ENCODE measurements at places on chromosomes 13 and 19. TPM values are rescaled to one million over a fixed set of nuclear protein-coding genes. Genes with fewer than 3 reads are reported as not detected.
A peak's percentile ranks its signal among the peaks of the same experiment; 100 is the strongest.

- DNase-seq: no peak
Observed at GRCh38 chr13:99197117-99197651, 3.5 kb upstream of the UBAC2 start.

DNA sequence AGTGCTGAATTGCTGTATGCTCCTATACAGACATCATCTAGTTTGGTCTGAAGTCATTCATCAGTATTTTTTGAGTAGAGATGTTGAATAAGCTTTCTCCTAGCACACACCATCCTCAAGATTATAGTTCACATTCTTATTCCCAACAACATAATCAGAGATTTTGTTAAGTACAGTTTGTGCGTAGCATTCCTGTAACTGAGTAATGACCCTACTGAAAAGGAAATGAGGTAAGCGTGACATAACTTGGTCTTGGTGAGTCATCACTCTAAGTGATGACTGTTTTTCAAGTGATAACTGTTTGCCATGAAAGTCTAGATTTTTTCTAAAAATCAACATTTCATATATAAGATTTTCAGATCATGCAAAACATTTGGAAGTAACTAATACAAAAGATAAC, 18.5 kb upstream of the FAM216B start:
- no peak for DNase-seq

Gene ANGPTL4
- 13.9 TPM for total RNA-seq

- DNase-seq: no peak
Observed at GRCh38 chr19:40057166-40057565, 1.1 kb upstream of the ZNF780B start.

- no peak for DNase-seq
Observed at GRCh38 chr19:9877780-9878510, 42.8 kb downstream of the PIN1 start.

DNA sequence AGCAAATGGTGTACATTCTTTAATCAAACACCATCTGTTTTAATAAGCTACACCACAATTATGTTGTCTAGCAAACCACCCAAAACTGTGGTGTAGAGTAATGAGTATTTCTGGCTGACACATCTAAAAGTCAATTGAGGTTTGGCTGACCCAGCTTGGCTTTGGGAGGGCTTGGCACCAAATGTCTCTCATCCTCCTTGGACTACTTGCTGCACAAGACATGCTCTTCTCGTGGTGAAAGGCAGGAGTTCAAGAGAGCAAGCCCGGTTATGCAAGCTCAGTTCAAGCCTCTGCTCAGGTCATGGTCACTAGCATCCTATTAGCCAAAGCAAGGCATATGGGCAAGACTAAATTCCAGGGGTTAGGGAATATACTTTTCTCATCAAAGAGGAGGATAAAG, 37.1 kb downstream of the LACC1 start:
- DNase-seq: no peak

Gene SIGLEC5
- total RNA-seq: not detected

DNA sequence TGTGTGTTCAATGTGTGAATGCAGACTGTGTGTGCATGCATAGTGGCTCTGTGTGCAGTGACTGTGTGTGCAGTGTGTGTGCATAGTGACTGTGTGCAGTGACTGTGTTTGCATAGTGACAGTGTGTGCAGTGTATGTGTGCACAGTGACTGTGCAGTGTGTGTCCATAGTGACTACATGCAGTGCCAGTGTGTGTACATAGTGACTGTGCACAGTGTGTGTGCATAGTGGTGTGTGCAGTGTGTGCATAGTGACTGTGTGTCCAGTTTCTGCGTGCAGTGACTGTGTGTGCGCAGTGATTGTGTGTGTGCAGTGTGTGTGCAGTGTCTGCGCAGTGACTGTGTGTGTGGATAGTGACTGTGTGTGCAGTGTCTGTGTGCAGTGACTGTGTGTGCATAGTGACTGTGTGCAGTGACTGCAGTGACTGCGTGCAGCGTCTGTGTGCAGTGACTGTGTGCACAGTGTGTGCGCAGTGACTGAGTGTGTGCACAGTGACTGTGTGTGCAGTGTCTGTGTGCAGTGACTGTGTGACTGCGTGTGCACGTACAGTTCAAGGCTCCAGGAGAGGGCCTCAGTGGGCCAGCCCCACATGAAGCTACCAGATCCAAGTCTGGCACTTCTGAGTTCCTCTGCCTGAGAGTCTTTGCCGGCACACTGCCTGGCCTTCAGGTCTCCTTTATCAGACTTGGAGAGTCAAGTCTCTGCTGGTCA, 90.3 kb downstream of the IER2 start:
- DNase-seq: no peak

DNA sequence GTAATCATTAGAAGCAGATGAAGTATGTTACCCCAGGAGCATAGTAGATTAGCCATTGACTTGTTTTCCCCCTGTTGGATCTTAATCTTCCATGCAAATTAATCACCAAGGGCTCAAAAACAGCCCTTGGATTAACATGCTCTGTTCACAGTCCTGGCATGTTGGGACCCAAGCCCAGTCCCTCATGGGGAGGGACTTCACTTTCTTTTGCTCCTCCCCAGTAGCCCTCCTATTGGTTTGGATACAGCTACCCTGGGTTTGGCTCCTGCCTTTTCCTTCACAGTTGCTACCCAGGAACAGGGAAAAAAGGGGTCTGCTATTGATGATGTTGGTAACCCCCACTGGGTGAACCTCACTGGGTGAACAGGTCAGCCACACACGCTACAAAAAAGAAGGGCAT, 16.9 kb upstream of the PARP4 start:
- no peak for DNase-seq

Gene CILP2
- 0.40 TPM for total RNA-seq

DNA sequence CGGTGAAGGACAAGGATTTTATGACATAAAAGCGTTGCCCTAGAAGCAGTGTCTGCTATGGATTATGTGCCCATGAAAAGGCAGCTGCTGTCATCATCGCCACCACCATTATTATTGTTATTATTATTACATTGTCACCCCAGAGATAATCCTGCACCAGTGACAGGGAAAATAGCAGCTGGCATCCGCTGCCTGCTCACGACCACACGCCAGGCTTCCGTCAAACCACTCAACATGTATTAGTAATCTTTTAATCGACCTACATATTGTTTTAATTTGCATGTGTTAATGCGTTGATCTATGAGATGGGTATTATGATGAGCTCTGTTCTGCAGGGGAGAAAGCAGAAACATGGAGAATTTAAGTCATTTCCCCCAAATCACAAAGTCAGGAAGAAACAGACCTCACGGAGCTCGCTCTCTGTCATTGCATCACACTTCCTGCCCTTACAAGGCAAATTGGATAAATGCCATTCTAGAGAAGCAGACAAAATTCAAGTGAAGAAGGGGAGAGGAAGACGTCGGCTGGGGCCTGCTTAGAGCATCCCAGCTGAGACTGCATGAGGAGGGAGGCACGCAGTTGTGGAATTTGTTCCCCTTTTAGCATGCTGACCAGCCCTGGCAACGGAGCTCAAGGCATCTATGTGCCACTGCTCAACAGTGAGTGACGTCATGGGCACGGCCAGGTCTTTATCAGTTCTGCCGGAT, at the start of gene FFAR3:
TSS of gene FFAR3 (plus strand) at position 594 of the 707 bp plus-strand sequence. CDS start 431 bp downstream, outside the sequence.
- peak; percentile 70 for DNase-seq

- peak; percentile 72 for DNase-seq
Observed at GRCh38 chr19:50046649-50047503, 21.1 kb downstream of the ZNF473 start.

DNA sequence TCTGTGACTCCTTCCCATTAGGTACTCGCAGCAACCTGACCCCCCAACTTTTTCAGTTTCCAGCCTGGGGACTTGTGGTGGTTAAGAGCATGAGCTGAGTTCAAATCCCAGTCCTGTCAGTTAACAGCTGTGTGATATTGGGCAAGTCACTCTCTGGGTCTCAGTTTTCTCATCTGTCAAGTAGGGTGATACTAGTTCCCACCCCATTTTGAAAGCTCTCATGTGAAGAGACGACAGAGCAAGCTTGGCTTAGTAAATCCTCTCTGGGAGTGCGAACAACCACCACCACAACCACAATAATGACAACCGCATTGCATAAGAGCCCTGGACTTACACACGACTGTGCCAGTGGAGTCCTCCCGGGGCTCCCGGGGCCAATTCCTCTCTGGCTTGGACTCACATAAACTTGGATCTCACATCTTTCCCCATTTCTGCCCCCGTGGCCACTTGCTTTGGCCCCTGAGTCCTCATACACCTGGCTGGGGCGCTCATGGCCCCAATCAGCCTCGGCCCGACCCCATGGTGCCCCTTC, 454 bp downstream of the BLVRB start:
- no peak for DNase-seq

- peak; percentile 76 for DNase-seq
Observed at GRCh38 chr13:33349986-33350826, 64.7 kb upstream of the STARD13 start.

DNA sequence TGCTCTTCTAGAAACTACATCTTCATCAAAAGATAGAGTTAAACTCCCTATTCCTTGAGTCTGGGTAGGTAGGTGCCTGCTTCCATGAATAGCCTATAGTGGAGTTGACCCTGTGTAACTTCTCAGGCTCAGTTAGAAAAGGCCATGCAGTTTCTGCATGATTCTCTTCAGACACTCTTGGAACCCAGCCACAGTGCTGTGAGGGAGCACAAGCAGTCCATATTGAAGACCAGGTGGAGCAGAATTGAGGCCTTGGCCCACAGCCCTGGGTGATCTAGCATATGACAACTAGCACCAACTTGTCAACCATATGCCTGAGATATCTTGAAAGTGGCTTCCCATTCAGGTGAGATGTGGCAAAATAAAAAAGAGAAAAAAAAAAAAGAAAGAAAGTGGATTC, 10.3 kb upstream of the PAN3 start:
- DNase-seq: no peak

- DNase-seq: no peak
Observed at GRCh38 chr13:114229506-114229905, 5.2 kb upstream of the CDC16 start.

DNA sequence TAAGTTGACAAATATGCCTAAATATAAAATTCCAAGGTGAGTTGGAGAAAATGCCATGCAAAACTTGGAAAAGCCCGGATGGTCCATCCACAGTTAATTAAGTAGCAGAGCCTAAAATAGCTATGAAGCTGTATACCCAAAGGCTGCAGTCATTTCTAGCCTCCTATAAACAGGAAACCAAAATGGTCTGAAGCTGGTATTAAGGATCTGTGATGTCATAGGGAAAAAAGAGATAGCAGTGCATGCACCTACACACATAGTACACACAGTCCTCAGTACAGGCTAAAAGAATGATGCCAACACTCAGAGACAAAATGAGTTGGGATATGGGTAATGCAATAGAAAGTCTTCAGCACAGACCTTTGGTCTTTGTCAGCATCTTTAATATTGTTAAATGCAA, 736.9 kb downstream of the EFNB2 start:
- DNase-seq: no peak

GRCh38 chr13:39895254-39895653, 239.8 kb downstream of the COG6 start:
- DNase-seq: no peak

Measured in Right ventricle myocardium superior (tissue), 1 donor.